Stimulated activated CD4-positive, alpha-beta T cell treated with anti-CD3 and anti-CD28 coated beads, Interleukin-15, amount 100 ng/mL, for 24 hours (primary cell): ENCODE measurements at places on chromosomes 7 and 10.

DNA sequence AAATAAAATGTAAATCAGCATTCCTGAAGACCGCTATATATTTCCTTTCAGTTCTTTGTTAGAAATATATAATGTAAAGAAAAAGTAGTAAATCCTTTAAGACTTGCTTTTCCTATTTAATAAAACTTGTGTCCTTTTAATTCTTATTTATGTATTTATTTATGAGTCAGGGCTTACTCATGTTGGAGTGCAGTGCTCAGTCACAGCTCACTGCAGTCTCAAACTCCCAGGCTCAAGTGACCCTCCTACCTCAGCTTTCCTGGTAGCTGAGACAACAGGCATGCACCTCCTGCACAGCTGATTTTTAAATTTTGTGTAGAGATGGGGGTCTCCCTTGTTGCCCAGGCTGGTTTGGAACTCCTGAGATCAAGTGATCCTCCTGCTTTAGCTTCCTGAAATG, 724.5 kb downstream of the ANKRD7 start:
- no peak for DNase-seq

GRCh38 chr7:35613150-35613549, 81.8 kb downstream of the HERPUD2 start:
- DNase-seq = no peak

- no peak for DNase-seq
These were observed 41.6 kb downstream of the TEX36 start for GRCh38 chr10:125641398-125641797.

GRCh38 chr10:12243864-12244620, 48.1 kb downstream of the CDC123 start:
- no peak for DNase-seq

GRCh38 chr7:141462958-141463357, 88.3 kb upstream of the AGK start:
- no peak for DNase-seq

DNA sequence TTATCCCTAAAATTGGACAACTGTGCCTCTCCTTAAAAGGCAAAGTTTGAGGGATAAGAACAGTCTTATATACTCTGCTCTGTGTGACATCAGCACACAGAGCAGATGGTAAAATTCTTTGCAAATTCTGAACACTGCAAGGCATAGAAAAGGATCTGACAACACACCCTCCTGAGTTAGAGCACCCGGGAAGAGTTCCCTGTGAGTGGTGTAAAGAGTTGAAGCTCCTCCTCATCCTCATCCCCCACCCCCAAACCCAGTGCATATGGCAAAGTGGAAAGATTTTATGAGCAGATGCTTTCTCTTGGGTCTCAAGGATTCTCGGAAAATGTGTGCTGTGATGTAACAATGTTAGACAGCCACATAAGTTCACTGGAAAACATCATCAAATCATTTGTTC, 40.0 kb upstream of the DGKI start:
- no peak for DNase-seq

DNA sequence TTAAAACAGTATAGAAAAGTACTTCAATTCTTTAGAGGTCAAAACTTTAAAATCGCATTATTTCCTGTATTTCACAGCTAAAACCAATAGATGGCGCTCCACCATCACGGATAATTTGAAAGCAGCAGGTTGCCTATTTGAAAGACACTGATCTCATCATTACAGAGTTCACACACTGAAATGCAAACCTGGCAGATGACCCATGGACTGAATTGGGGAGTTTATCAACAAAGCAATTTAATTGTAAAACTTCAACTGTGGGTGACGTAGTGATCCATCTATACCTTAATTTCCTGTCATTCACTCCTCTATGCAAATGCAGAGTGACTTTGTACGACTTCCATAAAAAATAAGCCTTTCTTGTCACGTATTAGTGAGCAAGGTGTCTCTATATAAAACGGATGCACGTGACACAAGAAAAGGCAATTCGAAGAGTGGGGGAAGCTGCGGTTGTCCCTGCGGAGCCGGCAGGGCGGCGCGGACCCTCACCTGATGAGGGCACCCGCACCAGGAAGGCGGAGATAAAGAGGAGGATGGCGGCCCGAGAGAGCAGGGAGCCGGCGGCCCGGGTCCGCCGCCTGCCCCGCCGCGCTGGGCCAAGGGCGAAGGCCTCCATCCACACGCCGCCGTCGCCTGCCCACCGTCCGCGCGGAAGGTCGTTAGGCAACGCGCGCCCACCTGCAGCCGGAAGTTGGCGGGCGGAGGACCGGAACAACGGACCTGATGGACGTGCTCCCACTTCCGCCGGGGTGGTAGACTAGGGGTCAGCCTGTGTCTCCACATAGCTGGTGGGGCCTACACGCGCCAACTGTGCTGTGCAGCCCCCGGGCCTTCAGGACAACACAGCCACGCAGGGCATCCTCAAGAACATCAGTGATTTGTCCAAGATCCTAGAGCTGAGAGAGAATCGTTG, at the start of gene ZPBP:
TSS of gene ZPBP (minus strand) at position 668 of the 913 bp plus-strand sequence. CDS start at position 616, 52 bp downstream.
- peak; percentile 68 for DNase-seq

- no peak for DNase-seq
These were observed 10.7 kb downstream of the GRK5 start for GRCh38 chr10:119217991-119218490.

GRCh38 chr7:141630621-141631020, 71.3 kb downstream of the DENND11 start:
- no peak for DNase-seq

- no peak for DNase-seq
These were observed 45.4 kb downstream of the CTTNBP2 start for GRCh38 chr7:117827862-117828261.

- DNase-seq = peak; percentile 12
These were observed 23.5 kb upstream of the KBTBD2 start for GRCh38 chr7:32915041-32915536.

- peak; percentile 49 for DNase-seq
These were observed 1.4 kb downstream of the OTUD1 start for GRCh38 chr10:23439961-23440889.

GRCh38 chr10:71769279-71769823, 4.0 kb downstream of the VSIR start:
- no peak for DNase-seq

- no peak for DNase-seq
These were observed 149.7 kb downstream of the DKK1 start for GRCh38 chr10:52463826-52464225.

- peak; percentile 33 for DNase-seq
These were observed 36.6 kb upstream of the AGR3 start for GRCh38 chr7:16918288-16918895.

- DNase-seq = peak; percentile 27
These were observed 57.5 kb downstream of the COL17A1 start for GRCh38 chr10:104028146-104028545.

DNA sequence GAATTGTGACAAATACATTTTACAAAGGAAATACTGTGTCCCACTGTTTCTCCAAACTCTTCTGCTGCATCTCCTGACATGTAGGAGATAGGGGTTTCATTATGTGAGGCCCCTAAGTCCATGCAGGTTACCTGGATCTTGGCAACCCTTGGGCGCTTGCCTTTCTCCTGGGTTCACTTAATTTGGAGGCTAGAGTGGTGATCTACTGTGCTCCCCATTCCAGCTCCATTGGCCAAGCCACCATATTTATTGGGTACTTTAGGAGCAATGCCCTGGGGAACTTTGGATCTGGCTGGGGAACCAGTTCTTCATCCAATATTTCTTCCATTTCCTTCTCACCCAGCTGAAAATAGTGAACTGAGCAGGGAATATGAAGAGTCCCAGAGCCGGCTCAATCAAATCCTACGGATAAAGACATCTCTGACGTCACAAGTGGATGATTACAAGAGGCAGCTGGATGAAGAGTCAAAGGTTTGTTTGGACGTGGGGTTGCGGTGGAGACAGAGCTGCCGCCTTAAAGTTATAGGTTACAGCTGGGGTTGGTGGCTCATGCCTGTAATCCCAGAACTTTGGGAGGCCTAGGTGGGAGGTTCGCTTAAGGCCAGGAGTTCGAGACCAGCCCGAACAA, 18.5 kb downstream of the MYH16 start:
- DNase-seq = no peak

DNA sequence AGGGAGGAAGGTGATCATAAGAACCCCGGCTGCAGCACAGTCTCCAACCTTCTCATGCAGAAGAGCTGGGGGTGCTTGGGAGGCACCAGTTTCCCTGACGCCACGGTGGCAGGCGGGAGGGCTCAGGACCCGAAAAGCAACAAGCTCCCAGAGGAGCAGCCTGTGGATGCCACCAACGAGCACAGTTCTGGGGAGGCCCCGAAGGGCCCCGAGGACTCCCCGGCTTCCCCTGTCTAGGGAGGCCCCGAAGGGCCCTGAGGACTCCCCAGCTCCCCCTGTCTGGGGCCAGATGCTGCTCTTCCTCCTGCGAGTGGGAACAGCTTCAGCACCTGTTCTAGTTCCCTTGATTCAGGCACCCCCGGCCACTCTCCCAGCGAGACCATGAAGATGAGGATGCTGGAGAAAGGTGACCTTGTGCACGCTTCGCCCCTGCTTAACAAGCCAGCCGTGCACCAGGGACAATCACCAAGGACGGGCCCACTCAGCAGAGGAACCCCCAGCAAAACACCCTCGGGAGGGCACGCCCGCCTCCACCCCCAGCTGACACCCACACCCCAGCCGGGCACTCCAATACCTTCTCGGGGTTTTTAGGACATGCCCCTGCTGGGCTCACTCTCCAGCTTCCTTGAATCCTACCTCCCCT, 112.5 kb downstream of the PTPRN2 start:
- no peak for DNase-seq

- DNase-seq = no peak
These were observed 61.6 kb downstream of the TASOR2 start for GRCh38 chr10:5746197-5746596.

DNA sequence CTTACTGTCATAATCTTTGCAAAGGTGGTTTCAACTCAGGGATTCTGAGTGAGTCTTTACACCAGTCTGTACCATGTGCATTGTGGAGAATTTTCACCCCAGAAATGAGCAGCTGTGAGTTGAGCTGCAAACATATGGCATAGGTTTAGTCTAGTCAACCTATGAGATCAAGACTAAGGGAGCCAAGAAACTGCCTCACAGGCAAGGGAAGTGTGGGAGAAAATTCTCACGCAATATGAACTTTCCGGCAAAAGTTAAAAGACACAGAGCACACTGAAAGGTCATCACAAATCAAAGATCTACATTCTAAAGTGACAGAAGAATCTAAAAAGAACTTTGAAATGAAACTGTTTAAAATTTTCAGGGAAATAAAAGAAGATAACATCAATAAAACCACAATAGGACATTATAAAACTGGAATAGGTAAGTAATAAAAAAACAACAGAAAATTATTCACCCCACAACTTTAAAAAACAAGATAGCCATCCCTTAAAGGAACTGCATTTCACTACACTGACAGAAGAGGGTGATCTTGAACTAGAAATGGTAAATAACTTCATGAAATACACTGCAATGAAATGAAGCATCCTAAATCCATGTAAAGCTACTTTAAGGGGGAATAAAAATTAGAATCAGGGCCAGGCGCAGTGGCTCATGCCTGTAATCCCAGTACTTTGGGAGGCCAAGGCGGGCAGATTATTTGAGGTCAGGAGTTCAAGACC, 63.5 kb downstream of the LGI1 start:
- no peak for DNase-seq

- no peak for DNase-seq
These were observed 52.2 kb upstream of the PDGFA start for GRCh38 chr7:571718-572415.

DNA sequence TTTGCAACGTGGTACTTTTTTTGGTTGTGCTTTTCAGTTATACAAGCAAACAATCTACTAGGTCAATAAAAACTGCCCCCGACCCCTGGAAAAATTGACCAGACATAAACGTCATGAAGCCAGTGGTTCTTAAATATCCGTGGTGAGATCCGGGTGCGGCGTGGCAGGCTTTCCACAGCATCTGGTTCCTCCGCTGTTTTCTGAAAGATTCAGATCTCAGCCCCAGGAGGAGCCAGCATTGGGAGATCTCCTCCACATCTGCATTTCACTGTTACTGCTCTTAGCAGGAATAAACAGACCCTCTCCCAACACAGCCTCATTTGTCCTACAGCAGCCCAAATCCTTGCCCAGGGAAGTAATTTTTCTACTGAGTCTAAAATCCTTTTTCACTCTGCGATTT, 664.3 kb upstream of the FOXK1 start:
- DNase-seq = no peak

DNA sequence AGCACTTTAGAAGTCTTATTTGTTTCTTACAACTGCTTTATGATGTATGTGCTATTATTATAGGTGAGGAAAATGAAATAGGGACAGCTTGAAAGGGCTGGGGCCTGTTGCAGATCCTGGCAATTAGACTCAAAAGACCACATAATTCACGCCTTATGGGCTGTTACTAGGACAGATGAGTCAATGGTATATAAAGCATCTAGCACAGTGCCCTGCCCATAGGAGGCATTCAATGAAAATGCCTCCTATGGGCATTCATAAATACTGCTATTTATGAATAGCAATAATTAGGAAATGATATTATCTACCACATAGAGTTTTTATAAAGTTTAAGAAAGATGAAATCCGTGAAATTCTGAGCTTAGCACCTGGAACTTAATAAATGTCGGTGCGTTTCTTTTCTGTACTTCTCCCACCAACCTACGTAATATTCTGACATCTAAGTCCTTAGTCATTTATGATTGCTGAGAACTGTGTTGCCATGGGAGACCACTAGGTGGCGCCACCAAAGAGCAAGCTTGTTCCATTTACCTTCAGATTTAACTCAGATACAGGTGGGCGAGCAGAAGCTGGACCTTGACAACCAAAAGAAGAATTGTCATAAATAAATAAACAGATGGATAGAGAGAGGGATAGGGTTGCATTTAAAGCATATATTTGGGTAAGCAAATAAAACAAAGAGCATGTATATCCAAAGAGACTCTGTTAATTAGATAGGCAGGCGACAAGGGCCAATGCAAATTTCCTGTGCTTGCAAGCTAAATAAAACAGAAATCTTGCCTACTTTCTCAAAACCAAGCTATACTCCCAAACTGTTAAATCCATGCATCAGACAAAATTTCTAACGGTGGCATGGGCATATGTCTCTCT, 699.9 kb downstream of the INHBA start:
- peak; percentile 44 for DNase-seq
